ENCODE measurements at places on chromosomes 6 and 20.

GRCh38 chr6:24997231-24997630 lies 61.5 kb upstream of the RIPOR2 start:
- no peak for DNase-seq

DNA sequence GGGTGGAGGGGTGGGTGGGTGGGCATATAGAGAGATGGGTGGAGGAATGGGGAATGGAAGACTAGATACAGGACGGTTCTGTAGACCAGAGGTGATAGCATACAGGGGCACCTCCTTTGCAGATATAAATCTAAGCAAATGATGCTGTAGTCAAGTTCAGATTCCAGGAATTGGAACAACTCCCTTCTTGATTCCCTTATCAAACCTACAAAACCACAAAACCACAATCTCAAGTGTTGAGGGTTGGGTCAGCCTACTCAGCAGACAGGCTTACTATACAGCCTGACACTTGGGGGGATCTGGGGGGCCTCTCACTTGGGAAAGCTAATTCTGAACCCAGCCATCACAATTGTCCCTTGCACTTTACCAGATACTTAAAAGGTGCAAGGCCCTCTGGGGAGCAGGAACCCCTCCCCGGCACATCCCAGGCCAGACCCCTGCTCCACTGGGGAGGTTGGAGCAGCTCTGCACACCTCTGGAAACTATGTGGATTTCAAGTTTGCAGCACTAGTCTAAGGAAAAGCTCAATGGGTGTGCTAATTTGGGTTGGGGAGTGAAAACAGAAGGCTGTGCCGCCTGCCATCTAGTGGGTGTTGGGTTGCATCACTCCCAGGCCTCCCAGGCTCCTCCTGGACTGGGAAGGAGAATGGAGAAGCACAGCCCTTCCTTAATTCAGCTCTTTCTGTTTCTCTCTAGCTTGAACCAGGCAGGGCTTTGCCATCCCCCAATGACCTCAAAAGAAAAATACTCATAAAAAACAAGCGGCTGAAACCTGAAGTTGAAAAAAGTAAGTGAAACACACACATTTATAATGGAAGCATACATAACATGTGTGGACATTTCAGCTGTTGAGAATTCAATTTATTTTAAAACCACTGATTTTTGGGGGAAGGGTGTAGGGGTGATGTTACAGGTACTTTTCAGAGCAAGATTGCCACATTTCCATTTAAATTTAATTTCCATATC lies 121.2 kb upstream of the LAMP5 start:
- DNase-seq, result peak; percentile 9

- no peak for DNase-seq
These were observed 720.5 kb downstream of the MAFB start for GRCh38 chr20:39968495-39968894.

DNA sequence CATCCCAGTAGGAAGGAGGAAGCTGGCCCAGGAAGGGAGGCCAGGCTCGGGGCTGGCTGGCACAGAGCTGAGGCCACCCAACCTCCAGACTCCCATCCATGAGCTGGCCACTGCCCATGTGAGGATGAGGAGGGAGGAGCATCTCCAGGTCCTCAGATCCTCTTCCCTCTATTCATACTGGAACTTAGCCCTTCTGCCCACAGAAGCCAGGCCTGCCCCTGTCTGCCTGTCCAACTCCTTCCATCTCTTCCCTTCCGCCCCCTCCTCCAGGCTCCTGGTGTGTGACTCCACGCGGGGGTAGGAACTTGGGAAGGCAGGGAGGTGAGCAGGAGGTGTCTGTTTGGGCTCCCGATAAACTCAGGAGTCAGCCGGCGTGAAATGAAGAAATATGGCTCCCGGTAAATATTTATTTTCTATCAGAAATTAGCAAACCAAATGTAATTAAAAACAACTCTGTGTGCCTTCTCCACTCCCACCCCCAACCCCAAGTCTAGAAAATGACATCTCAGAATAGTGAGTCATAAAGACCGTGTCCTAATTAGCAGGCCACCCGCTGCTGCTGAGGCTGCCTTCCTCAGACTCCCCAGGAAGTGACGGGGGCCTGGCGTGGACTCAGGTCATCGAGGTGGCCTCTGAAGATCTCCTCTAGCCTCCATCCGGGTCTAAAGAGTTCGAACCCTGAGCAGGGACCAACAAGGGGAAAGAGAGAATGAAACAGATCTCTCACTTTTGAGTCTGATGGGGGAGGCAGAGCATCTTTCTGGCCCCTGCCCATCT lies 81.9 kb downstream of the MDGA1 start:
- no peak for DNase-seq

DNA sequence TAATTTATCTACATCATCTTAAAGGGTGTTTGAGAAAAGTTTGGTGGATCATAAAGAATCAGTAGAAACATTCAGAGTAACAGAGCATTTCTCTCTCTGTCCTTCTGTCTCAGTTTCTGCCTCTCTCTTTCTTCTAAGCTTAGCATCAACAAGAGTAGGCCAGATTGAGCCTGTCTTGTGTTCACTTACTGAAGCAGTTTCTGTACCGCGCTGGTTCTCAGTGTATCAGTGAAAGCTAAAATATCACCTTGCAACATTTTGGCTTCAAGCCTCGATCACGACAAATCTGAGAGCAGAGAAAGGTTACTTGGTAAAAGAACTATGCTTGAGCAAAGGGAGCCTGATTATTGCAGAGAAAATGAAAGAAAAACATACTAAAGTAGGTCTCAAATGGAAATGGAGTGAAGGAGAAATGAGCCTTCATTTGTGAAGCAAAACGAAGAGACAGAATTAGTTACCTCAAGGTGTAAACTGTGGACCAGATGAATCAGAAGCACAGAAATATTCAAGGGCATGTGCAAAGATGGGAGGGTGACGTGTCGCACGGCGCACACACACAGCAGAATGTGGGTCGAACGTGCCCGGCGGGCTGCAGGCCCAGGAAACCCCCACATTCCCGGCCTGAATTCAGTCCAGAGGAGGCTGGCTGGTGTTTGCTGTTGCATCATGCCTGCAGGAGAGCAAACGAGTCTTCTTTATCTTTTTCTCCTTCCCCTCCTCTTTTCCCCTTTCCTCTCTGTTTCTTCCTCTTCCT lies 509.3 kb downstream of the QKI start:
- no peak for DNase-seq

DNA sequence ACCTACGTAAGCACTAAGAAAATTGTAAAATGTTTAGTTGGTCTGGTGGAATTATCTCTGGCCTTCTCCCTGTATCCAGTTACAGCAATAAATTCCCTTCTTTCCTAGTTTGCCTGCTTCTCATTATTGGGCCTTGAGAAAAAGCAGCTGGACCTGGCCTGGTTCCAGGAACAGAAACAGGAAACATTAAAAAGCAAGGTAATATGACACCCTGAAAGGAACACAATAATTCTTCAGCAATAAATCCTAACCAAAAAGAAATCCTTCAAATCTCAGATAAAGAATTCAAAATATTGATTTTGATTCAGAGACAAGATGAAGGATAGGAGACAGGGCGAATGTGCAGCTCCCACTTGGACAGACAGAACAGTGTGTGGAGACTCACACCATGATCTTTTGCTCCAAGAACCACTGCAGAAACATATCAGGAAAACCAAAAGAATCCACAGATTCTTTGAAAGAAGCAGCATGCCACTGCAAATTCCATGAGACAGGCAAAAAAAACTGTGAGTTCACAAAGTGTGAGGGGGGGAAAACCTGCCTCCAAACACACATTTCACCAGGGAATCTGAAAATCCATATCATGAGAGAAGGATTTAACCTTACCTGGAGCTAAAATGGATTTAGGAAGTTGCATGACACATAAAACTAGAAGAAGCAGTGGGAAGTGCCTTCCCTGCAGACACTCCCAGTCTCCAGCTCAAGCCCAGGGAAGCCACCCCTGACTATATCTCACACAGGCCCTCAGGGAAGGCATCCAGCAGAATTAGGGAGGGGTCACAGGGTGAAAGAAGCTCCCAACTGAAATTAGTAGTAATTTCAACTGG lies 28.9 kb downstream of the TREM1 start:
- DNase-seq, result no peak

GRCh38 chr6:11770546-11771466 lies 7.8 kb downstream of the ADTRP start:
- DNase-seq, result no peak

DNA sequence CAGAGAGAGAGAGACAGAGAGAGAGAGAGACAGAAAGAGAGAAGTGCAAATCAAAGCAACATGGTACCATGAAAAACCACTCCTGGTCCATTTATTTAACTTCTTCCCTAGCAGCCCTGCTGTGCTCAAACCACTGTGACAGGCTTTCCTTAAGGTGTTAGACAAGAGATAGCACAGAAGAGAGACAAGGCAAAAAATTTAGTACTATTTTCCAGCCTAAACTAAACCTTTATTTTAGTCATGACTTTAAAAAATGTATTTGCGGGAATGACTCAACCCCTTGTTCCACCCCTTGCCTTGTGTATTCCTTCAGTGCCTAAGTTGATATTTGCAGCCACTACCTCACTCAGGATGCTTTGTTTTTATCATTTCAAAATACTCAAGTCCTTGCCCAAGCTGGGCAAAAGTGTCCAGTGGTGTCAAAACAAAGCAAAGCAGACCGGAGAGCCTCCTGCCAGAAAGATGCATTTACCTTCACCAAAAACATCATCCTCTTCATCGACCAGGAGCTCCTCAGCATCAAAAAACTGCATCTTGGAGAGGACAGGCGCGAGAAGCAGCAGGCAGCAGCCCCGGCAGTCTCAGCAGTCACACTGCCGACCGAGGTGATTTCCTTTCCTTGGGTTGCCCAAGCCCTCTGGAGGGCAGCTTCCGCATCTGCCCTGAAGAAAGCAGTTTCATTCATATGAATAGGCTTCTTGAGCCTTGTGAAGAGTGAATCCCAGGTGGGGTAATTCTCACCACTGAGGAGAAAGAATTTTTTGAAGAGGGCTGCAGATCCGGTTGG lies at the start of gene RIPOR2:
Gene RIPOR2 (minus strand): TSS at position 595 of the 787 bp plus-strand sequence. CDS start 62 bp downstream, at position 533.
- DNase-seq, result no peak

- DNase-seq, result no peak
These were observed 850.2 kb upstream of the FLRT3 start for GRCh38 chr20:15187612-15188011.

- DNase-seq, result no peak
These were observed 220.3 kb downstream of the PREX1 start for GRCh38 chr20:48607544-48607865.

- peak; percentile 63 for DNase-seq
These were observed 115.3 kb downstream of the LCA5 start for GRCh38 chr6:79421707-79422484.

DNA sequence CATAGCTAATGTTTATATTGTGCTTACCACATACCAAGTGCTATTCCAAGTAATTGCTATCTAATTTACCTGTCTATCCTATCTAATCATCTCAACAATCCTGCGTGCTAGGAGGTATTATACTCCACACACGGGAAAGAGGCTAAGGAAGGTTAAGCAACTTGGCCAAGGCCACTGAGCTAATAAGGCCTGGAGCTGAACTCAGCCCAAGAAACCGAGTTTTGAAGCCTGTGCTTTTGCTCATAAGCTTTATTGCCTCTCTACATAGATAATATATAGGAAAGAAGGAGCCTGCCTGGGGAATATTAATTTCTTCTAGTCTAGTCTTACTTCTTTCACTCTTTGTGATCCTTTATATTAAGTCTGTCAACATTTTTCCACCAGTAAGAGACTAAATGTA lies 67.8 kb upstream of the ADGRF4 start:
- DNase-seq, result no peak

- no peak for DNase-seq
These were observed 65.0 kb upstream of the MAP3K4 start for GRCh38 chr6:160926281-160927276.

DNA sequence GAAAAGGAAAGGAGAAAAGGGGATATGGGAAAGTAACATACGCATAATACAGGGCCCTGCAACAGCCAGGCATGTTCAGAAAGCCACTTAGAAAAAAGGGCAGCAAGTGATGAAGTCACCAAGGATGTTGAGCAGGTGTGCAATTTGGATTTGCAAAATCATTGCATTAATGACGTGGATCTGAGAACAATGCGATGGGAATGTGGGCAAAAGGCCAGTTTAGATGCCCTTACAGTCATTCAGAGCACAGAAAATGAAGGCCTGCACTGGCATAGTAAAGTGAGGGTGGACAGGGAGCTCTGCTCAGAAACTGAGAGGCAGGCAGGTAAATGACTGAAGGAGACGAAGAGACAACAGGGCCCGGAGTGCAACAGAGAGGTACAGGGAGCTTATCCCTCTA lies 123.7 kb upstream of the NHSL1 start:
- no peak for DNase-seq

DNA sequence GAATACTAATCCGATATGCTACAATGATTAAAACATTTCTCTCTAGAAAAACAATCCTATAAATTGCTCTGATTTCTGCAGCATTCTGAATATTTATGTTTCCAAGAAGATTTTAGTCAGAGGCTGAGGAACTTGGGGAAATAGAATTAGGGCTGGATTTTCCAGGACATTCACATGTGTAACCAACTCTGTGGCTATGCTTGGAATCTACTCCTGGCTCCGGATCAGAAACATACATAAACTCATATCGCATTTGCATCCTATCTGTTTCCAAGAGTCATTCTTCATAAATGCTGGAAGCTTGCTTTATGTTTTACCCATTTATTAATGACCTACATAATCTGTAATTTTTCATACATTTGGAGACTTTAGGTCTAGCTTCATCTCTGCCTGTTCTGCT lies 459.9 kb upstream of the MARCKS start:
- no peak for DNase-seq

DNA sequence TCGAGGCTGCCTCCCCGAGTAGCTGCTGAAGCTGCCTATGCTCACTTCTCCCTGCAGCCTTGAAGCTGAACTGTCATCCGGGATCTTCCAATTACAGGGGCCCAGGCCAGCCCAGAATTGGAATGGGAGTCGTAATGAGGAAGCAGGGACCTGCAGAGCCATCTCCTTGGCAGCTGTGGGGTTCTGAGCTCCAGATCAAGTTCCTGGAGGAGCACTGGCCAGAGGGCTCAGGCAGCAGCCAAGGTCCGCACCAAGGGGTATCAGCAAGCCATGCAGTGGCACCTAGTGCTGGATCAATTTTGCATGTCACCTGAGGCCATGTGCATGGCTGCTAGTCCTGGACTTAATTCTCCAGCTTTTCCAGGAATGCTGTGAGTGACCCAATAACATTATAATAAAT lies 163.2 kb upstream of the TSHZ2 start:
- no peak for DNase-seq

DNA sequence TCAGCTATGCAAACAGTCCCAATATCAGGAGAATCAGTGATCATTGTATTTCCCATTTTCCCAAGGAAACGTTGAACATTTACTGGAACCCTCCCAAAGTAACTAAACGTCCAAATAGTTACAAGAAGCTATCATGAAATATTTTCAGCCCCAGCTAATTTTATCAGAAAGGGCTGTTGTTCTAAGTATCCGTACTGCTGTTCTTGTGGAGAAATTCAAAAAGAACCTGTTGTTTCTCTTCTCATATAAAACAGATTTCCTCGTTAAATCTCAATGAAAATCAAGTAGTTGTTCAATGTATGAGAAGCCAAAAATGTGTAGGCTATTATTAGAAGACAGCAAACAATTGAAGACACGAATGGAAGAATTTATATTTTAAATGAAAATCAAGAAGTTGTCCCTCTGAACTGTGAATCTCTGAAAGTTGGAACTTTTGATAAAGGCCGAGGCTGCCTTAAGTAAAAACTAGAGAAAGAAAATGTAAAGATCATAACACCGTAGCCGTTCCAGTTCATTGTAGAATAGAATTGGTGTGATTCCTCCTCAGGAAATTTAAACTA lies 107.7 kb downstream of the HFE start:
- DNase-seq, result no peak

- no peak for DNase-seq
These were observed 303.3 kb upstream of the OPRM1 start for GRCh38 chr6:153735761-153736160.

All from NCI-H1930 (cell line).